Activated CD8-positive, alpha-beta memory T cell treated with anti-CD3 and anti-CD28 coated beads for 48 hours (primary cell): ENCODE measurements at places on chromosomes 2 and 18.

GRCh38 chr18:44927127-44927849 lies 246.6 kb downstream of the SETBP1 start:
- DNase-seq: no peak

DNA sequence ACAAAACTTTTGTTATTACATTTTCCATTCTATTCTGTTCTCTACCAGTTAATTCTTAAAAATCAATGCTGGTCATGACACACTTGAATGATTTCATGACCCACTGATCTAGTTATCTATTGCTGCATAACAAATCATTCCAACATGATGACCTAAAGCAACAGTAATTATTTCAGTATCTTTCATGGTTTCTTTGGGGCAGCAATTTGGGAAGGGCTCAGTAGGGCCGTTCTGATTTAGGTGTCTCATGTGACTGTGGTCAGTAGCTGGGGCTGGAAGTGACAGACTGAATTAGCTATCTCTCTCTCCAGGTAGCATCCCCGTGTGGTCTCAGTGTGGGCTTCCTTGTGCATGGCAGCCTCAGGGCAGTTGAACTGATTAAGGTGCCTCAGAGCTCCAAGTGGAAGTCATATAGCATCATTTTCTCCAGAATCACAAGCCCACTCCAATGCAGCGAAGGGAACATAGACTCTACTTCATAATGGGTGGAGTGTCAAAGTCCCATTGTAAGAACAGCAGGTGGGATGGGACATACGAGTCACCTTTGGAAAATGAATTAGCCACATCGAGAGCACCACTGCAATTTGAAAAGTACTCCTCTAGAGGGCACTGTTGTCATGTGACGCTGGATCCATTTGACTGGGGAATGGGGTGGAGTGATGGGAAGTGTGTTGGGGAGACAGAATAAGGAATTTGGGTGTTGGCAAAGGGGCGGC lies 39.1 kb upstream of the FAM136A start:
- DNase-seq: peak; percentile 4

DNA sequence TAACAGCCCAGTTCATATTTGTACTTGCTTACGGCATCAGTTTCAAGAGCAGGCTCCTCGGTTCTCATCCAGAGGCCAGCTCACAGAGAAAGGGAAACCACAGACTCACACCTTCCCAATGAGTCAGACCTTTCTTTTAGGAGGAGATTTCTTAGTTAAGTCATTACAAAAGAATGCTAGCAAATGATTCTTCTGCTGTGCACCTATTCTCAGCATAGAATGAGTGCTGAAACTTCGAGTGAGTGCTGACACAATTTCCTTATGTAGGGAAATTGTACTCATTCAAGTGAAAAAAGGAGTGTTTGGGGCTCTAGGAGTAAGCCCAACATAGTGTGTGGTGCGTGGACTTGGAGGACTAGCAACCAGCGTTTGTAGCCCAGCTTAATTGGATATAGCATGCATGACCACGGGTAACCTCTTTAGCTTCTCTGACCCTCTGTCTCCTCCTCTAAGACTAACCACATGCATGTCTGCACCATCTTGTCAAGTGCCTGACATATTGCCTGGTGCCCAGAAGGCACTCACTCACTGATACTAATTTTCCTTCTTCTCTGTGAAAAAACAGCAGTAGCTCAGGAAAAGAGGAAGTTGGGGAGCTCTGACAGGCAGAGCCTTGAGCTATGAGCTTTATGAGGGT lies 87.0 kb downstream of the ALPK2 start:
- DNase-seq: no peak

GRCh38 chr2:23077596-23077995 lies 307.4 kb upstream of the KLHL29 start:
- DNase-seq: no peak

DNA sequence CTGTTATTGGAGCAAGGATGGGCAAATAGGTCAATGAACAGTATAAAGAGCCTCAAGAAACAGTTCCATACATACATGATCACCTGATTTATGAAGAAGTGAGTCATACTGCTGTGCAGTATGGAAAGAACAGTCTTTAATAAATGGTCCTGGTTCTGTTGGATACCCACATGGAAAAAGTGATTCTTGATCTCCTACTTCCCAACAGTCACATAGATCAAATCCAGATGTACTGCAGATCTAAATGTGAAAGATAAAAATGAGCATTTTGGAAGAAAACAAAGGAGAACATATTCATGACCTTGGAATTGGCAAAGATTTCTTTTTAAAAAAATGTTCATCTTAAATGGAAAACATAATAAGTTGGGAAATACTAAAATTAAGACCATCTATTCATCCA lies 75.8 kb downstream of the CCDC148 start:
- DNase-seq: no peak

GRCh38 chr2:174717916-174718315 lies 46.4 kb downstream of the CHRNA1 start:
- DNase-seq: no peak

DNA sequence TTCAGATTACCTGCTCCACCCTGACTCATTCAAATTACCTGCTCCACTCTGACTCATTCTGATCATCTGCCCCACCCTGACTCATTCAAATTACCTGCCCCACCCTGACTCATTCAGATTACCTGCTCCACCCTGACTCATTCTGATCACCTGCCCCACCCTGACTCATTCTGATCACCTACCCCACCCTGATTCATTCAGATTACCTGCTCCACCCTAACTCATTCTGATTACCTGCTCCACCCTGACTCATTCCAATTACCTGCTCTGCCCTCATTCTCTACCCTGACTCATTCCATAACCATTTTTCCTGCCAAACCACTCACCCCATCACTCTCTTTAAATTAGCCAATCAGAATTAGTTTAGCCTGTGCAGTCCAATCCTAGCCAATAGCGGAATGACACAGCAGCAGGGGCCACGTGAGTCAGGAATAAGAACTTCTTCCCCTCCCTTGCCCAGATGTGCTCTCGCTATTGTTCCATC lies 26.2 kb downstream of the CFAP53 start:
- no peak for DNase-seq

GRCh38 chr2:38148501-38148900 lies 72.5 kb upstream of the CYP1B1 start:
- DNase-seq: no peak

DNA sequence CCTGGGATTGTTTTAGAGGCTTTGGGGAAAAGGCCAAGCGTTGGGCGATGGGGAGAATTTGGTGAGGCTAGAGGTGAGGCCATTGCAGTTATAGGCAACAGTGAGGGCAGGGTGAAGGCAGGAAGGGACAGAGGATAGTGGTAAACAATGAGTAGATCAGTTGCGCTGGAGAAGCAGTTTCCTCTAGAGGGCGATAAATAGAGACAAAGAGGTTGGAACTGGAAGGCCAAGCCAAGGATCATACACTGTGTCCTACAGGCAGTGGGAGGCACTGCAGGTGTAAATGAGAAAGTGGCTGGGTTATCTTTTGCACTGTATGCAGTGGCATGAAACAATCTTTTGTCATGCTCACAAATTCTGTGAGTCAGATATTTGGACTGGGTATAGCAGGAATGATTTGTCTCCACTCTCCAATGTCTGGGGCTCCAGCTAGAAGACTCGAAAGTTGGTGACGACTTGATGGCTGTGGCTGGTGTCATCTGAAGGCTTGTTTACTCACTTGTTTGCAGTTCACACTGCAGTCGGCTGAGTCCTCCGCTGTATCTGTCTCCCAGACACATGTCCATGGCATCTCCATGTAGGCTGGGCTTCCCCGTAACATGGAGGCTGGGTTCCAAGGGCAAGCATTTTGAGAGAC lies 82.1 kb downstream of the TNP1 start:
- no peak for DNase-seq

- DNase-seq: peak; percentile 94
These were observed at the start of gene INO80B for GRCh38 chr2:74454654-74455511. TSS of gene INO80B (plus strand) at chr2:74455087. CDS start at chr2:74455117, 30 bp downstream.

- peak; percentile 80 for DNase-seq
These were observed at the start of gene SFT2D3 for GRCh38 chr2:127701193-127701650. TSS of gene SFT2D3 (plus strand) at chr2:127701497. CDS start at chr2:127701529, 32 bp downstream.

- no peak for DNase-seq
These were observed 1.6 kb upstream of the FHOD3 start for GRCh38 chr18:36295880-36296301.

GRCh38 chr2:169790581-169790980 lies 8.1 kb upstream of the SSB start:
- no peak for DNase-seq

- DNase-seq: no peak
These were observed 30.6 kb downstream of the SCN3A start for GRCh38 chr2:165173215-165173614.

GRCh38 chr2:57552885-57553284 lies 493.7 kb upstream of the VRK2 start:
- DNase-seq: no peak

GRCh38 chr2:101619191-101619591 lies 78.3 kb upstream of the MAP4K4 start:
- DNase-seq: no peak

DNA sequence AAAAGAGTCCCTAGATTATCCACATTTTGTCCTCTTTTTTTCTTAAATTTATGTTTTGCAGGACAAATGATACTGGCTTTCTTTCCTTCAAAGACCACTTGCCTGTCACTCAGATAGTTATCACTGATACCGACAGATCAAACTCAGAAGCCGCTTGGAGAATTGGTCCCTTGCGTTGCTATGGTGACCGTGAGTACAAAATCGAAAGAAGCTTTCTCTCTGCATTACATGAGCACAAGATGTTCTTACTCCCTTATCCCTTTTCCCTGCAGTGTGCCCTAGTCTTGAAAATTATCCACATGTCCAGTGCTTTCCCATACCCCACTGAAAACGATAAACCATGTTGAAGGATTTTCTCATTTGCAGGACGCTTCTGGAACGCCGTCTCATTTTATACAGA lies 738.5 kb downstream of the CNTNAP5 start:
- DNase-seq: no peak

- DNase-seq: no peak
These were observed 186.6 kb downstream of the C1D start for GRCh38 chr2:67876176-67876575.

DNA sequence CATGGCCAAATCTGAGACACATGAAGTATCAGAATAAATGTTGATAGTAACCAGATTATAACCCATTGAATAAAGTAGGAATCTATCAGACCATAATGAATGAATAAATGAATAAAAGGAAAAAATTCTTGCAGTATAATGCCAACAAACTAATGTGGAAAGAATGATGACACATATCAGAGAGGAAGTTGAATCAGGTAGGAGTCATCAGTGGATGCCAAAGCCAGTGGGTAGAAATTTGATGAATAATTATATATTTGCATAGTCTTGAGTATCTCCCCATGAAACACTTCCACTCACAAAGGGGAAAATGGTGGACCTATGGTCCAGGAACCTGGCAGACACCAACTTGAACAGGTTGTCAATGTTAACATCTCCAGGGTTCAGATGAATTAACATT lies 68.6 kb downstream of the GALNT3 start:
- DNase-seq: no peak

DNA sequence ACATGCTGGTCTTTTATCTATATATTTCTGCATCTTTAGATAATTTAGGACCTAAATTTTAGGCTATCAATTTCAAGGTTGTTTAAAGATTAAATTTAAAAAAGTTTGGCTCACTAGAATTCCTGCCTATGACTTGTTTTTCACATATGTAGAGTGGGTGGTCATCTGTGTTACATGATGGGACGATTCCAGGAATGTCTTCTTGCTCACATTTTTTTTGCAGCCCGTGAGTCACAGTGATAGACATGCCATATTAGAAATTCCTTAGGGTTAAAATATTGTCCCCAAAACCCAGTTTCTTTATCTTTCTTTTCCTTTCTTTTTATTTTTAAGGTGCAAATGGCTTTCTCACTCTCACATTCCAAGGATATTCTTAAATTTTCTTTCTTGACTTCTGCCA lies 652.0 kb downstream of the PLCL1 start:
- no peak for DNase-seq

- peak; percentile 86 for DNase-seq
These were observed at the start of gene RPL31 for GRCh38 chr2:101001691-101002561. TSS of gene RPL31 (plus strand) at chr2:101002289. CDS start at chr2:101002702, 413 bp downstream.

DNA sequence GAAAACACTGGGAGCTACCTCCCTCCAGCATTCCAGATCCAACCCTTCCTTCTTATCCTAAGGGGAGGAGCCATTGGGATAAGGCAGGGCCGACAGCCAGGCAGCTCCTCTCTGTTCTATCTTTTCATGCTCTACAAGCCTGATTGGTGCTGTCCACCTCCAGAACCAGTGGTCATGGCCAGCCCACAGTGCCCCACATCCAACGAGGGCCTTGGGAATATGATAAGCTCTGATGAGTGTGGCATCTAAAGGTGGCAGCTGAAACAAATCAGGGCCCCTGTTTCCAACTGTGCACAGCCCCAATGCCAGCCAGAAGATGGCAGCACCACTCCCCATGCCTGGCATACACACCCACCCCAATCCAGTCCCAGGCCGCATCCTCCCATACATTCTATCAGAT lies 329.3 kb downstream of the C1D start:
- DNase-seq: no peak

GRCh38 chr18:63553081-63553480 lies 10.9 kb downstream of the SERPINB12 start:
- DNase-seq: no peak

DNA sequence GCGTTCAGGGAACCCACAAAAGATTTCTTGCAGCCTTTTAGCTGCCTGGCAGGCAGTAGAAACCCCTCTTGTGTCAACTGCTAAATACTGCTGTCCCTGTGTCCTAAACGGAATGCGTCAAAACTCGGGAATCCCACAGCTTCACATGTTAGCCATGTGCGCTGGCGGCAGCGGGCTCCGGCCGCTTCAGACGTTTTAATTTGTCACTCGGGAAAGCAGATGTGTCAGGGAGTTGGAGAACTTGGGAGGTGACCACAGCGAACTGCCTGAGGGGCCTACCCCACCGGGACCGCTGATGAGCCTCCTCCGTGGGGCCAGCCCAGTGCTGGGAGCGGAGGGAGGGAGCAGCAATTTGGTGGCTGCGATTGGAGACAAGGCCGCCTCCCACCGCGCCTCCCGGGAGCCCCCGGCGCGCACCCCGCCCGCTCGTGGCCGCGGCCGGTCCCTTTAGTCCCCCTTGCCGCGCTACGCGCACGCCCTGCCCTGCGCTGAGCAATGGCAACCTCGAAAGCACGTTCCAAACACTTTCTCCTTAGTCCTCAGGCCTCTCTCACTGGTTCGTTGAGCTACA lies 146.1 kb upstream of the SATB2 start:
- DNase-seq: no peak

DNA sequence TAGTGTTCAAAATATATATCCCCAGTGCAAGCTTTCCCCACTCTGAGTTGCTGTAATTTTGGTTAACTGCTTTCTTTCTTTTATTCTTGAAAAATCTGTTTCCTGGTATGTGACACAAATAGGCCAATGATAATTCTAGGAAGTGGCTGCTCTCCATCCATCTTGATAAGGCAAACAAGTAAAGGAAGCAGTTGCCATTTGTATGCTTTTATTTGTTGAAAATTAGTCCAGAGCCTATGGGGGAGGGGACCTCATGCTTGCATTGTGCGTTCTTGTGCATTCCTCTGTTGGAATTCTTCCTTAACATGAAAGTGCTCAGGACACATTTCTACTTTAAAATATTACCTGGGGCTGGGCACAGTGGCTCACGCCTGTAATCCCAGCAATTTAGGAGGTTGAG lies 111.2 kb upstream of the FSHR start:
- DNase-seq: no peak

GRCh38 chr18:36397033-36397432 lies 99.5 kb downstream of the FHOD3 start:
- no peak for DNase-seq
